ENCODE measurements at places on chromosomes 3 and 15. TPM values are rescaled to one million over a fixed set of nuclear protein-coding genes. Genes with fewer than 3 reads are reported as not detected.

The ZKSCAN7 gene
- 14.1 TPM for total RNA-seq

DNA sequence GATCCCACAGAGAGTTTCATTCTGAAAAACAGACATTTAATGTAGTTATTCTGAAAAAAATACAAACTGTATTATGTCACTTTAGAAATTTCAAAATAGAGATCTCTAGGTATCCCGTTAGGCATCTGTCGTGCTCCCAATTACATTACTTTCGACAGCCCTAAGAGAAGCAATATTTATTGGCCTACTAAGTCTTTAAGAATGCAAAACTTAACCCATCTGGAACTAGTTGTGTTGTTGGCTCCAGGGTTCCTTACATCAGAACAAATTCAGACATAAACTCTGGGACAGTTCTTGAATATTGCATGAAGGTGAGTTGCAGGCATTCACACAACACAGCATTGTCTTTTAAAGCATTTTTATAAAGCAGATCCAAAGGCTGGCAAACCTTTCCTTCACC lies 498.4 kb downstream of the FHIT start:
- H3K4me1 ChIP-seq, result peaks cover 39% of the 10 kb centered on the region
- H3K27ac ChIP-seq, result no peak overlapping the region
- no peaks in the 10 kb centered on the region for H3K27me3 ChIP-seq

- no peaks in the 10 kb centered on the region for H3K4me1 ChIP-seq
- no peaks in the 10 kb centered on the region for H3K36me3 ChIP-seq
- no peak overlapping the region for H3K27ac ChIP-seq
Measured at GRCh38 chr3:102059145-102059943, 210.0 kb downstream of the NFKBIZ start.

GRCh38 chr3:172711454-172711795 lies 558 bp upstream of the NCEH1 start:
- H3K36me3 ChIP-seq, result no peaks in the 10 kb centered on the region
- H3K27ac ChIP-seq, result no peak overlapping the region
- H3K27me3 ChIP-seq, result no peaks in the 10 kb centered on the region
- no peak for DNase-seq
- peak overlapping the region; percentile 78 for H3K4me3 ChIP-seq
- peaks cover 3% of the 10 kb centered on the region for H3K4me1 ChIP-seq

- H3K4me3 ChIP-seq, result no peak overlapping the region
- H3K36me3 ChIP-seq, result no peaks in the 10 kb centered on the region
- H3K4me1 ChIP-seq, result no peaks in the 10 kb centered on the region
- H3K27me3 ChIP-seq, result no peaks in the 10 kb centered on the region
Measured at GRCh38 chr3:108051005-108051404, 39.8 kb downstream of the CD47 start.

The BSN gene
- 0.17 TPM for total RNA-seq

DNA sequence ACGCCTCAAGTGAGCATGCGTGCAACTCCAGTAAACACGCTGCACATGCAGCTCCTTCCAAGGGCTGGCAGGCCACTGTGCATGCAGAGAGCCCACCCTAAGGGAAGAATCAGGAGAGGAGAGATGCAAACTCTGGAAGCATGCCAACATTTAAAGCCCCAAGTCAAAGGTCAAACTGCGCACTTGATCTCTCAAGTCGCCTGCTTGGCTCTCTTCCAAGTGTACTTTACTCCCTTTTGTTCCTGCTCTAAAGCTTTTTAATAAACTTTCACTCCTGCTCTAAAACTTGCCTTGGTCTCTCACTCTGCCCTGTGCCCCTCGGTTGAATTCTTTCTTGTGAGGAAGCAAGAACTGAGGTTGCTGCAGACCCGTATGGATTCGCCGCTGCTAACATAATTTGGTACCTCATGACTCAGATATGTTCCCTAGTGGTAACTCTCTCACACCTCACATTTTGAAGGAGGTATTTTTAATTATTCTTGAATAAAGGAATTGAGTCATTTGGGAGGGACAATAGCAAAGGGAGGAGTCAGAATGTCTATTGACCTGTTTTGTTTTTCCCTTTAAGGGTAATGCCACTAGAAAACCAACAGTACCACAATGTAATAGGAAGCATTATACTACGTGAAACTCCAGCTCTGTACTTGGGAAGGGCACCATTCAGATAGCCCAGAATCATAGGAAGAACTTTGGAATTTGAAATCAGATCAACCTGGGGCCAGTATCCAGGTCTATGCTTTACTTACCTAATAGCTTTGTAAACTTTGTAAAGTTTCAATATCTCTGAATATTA lies 19.6 kb upstream of the DGKG start:
- peaks cover 28% of the 10 kb centered on the region for H3K4me1 ChIP-seq
- H3K36me3 ChIP-seq, result no peaks in the 10 kb centered on the region
- H3K27me3 ChIP-seq, result no peaks in the 10 kb centered on the region

The CLEC3B gene
- not detected for total RNA-seq

The ACKR2 gene
- not detected for total RNA-seq

GRCh38 chr3:72185549-72186399 lies 400.8 kb upstream of the PROK2 start:
- no peaks in the 10 kb centered on the region for H3K27me3 ChIP-seq
- H3K36me3 ChIP-seq, result no peaks in the 10 kb centered on the region
- no peaks in the 10 kb centered on the region for H3K4me1 ChIP-seq

DNA sequence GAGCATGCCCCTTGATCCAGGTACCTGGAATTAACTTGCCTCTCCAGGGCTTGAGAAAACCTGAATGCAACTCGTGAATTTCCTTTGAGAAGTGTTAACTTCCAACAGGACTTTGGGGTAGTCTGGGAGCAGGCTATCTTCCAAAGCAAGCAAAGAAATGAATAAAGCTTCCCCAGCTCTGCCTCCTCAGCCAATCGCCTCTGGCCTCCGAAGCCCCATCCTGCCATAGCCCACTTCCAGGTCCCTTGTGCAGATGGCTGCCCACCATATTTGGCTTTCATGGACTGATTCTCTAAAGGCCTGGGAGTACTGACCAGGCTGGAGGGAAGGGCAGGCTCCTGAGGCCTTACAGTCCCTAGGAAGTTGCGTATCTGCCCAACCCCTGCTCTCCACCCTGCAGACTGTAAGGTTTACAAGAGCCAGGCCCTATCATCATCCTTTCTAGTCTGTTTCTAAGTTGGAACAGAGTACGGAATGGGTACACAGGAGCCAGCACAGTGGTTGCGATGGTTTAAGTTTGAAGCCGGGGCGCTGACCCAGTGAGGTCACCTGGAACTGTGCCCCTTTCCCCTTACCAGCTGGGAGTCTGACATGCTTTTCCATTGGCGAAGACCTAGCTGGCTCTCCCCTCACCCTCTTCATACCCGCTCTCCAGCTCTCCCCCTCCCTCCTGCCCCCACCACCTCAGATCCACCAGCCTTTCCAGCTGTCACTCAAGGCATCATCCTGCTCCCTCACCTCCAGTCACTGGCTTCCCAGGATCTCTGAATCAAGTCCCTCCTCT lies 1.1 kb upstream of the PML start:
- H3K4me1 ChIP-seq, result peaks cover 23% of the 10 kb centered on the region
- H3K36me3 ChIP-seq, result no peaks in the 10 kb centered on the region
- no peak for DNase-seq
- peak overlapping the region; percentile 98 for H3K4me3 ChIP-seq
- no peak overlapping the region for H3K27ac ChIP-seq

The SEMA3G gene
- 3.4 TPM for total RNA-seq

DNA sequence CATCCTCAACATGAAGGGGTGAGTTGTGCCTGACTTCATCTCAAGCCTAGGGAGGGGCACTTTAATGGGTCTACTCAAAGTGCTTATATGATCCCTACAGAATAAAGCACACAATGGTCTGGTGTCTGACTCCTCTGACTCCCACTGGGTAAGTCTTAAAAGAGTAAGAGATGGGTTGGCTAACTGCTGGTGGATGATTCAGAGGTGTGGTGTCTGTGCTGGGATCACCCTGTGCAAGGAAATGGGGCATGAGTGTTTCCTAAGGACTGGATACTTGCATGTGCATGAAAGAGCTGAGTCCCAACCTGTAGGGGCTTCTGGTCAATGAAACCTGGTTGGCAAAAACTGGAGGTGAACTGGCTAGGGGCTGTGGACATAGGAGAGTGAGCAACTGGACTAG lies 158.8 kb downstream of the IL20RB start:
- H3K4me1 ChIP-seq, result no peaks in the 10 kb centered on the region
- no peaks in the 10 kb centered on the region for H3K36me3 ChIP-seq
- no peak overlapping the region for H3K27ac ChIP-seq
- H3K4me3 ChIP-seq, result no peak overlapping the region
- DNase-seq, result no peak

- no peak overlapping the region for H3K27ac ChIP-seq
- H3K4me1 ChIP-seq, result no peaks in the 10 kb centered on the region
- H3K27me3 ChIP-seq, result no peaks in the 10 kb centered on the region
- no peaks in the 10 kb centered on the region for H3K36me3 ChIP-seq
- DNase-seq, result no peak
- no peak overlapping the region for H3K4me3 ChIP-seq
Measured at GRCh38 chr15:99507504-99508310, 58.1 kb upstream of the MEF2A start.

- H3K4me1 ChIP-seq, result peaks cover 4% of the 10 kb centered on the region
- no peak overlapping the region for H3K27ac ChIP-seq
- DNase-seq, result peak; percentile 55
- no peaks in the 10 kb centered on the region for H3K36me3 ChIP-seq
- no peak overlapping the region for H3K4me3 ChIP-seq
- H3K27me3 ChIP-seq, result peaks cover 23% of the 10 kb centered on the region
Measured at GRCh38 chr3:170815340-170815739, 54.7 kb downstream of the RPL22L1 start.

- no peaks in the 10 kb centered on the region for H3K36me3 ChIP-seq
- no peak overlapping the region for H3K4me3 ChIP-seq
- DNase-seq, result no peak
Measured at GRCh38 chr3:156867174-156867573, 41.0 kb downstream of the LEKR1 start.

DNA sequence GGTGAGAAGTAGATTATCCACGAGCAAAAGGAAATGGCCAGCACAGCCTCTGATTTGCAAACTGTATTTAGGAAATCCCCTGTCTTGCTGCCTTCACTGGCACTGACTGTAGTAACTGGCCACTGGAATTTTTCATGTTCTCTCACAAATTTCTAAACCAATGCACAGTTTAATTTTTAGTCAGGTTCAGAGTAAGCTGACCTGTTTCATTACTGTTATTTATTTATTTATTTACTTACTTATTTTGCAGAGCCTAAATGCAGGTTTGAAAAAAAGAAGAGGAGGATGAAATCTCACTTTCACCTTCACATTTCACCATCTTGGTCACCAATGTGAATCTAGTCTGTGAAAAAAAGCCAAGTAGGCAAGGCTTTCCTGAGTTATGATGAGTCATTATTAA lies 291.0 kb downstream of the PLOD2 start:
- no peak overlapping the region for H3K27ac ChIP-seq
- H3K4me3 ChIP-seq, result no peak overlapping the region
- no peak for DNase-seq
- H3K4me1 ChIP-seq, result no peaks in the 10 kb centered on the region
- no peaks in the 10 kb centered on the region for H3K36me3 ChIP-seq

- no peaks in the 10 kb centered on the region for H3K36me3 ChIP-seq
- no peak overlapping the region for H3K27ac ChIP-seq
- no peak for DNase-seq
Measured at GRCh38 chr15:66722757-66723540, 20.9 kb downstream of the SMAD6 start.

DNA sequence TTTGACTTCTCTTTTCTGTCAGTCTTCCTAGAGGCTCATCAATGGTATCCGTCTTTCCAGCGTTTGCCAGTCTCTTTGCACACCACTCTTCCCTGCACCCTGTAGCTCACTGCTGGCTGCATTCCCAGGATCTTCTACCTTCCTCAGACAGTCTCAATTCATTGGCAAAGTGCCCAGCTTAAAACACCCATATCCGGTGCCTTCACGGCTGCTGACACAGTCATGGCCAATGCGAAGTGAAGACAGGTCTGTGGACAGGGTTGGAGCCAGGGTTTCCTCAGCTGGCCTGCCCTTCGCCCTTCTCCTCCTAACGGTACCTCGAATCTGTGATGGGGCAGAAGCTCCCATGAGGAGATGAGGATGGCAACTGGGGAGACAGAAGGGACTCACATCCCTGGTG lies 36.1 kb downstream of the PTH1R start:
- no peak overlapping the region for H3K4me3 ChIP-seq
- no peaks in the 10 kb centered on the region for H3K27me3 ChIP-seq
- H3K36me3 ChIP-seq, result peaks cover 12% of the 10 kb centered on the region
- no peaks in the 10 kb centered on the region for H3K4me1 ChIP-seq
- no peak overlapping the region for H3K27ac ChIP-seq

- H3K36me3 ChIP-seq, result peaks cover 1% of the 10 kb centered on the region
- no peak overlapping the region for H3K27ac ChIP-seq
- peaks cover 28% of the 10 kb centered on the region for H3K4me1 ChIP-seq
- no peak overlapping the region for H3K4me3 ChIP-seq
Measured at GRCh38 chr15:67678993-67679392, 136.5 kb downstream of the MAP2K5 start.

- H3K27ac ChIP-seq, result no peak overlapping the region
- DNase-seq, result no peak
- no peaks in the 10 kb centered on the region for H3K27me3 ChIP-seq
- peaks cover 12% of the 10 kb centered on the region for H3K36me3 ChIP-seq
Measured at GRCh38 chr15:56146756-56147155, 96.9 kb downstream of the RFX7 start.

DNA sequence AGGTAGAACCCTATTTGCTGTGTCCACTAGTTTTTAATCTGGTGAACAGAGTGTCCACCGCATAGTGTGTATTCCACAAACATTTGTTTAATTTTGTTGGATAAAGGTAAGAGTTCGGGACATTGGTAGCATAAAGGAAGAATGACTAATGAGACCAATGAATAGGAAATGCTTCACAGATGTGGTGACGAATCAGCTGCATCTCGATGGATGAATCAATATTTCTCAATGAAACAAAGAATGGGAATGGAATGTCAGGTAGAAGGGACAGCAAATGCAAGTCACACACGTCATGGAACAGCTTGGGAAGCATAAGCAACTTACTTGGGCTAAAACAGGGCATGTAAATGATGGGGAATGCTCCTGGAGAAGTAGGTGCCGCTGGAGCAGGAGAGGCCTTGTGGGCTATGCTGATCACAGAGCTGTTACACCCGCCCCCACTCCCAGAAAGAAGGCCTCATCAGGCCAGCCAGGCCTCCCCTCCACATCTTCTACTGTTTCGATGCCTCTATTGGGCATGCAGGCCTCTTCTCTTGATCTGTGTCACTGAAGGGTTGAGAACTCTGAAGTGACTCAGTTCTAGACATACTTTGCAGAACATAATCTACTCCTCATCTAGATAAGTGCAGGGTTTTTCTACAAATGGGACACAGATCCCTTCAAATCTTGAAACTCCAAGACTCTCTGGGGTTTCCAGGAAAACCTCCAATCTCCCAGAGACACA lies 120.0 kb upstream of the GADL1 start:
- DNase-seq, result no peak
- no peak overlapping the region for H3K4me3 ChIP-seq
- no peaks in the 10 kb centered on the region for H3K36me3 ChIP-seq
- peaks cover 97% of the 10 kb centered on the region for H3K27me3 ChIP-seq
- H3K27ac ChIP-seq, result no peak overlapping the region

The GXYLT2 gene
- total RNA-seq, result 1.5 TPM

DNA sequence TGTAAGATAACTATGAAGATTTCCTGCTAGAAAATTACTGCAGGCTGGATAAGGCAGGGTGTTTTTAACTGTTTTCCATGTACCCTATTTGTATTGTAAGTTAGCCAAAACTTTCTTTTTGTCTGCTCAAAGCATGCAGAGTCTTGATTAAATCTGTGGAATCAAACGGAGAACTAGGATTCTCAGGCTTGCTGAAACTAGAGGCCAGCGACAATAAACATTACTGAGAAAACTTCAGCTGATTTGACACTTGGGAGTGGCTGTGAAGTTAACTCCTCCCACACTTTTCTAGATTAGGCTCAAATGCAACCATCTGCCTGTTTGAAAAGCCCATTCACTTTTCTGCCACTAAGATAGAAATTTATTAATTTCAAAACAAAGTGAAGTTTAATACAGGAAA lies 153.2 kb upstream of the FRMD4B start:
- H3K4me1 ChIP-seq, result peaks cover 14% of the 10 kb centered on the region
- no peak overlapping the region for H3K4me3 ChIP-seq
- DNase-seq, result no peak
- no peak overlapping the region for H3K27ac ChIP-seq

The CCDC39 gene
- total RNA-seq, result 3.3 TPM

The HYAL2 gene
- 92.3 TPM for total RNA-seq
